ENCODE measurements at places on chromosomes 6 and 20.

- DNase-seq: no peak
Observed at GRCh38 chr20:57801581-57801980, 91.8 kb upstream of the PMEPA1 start.

DNA sequence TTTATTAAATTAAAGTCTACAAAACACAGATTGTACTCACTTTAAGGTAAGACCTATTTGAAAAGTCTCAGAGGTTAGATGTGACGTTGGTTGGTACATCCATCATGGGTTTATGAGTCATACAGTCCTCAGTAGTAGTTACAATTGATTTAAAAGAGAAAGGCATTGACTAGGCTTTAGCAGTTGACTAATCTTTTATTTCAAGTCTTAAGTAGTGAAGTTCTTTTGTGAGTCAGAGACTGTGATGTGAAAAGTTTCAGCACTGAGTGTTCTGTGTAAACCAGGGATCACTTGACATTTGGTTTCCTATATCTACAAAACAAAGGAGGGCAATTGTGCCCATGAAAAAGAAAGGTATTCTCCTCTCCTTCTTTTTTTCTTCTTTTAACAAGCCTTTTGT lies 221.3 kb downstream of the GRIK2 start:
- DNase-seq: no peak

DNA sequence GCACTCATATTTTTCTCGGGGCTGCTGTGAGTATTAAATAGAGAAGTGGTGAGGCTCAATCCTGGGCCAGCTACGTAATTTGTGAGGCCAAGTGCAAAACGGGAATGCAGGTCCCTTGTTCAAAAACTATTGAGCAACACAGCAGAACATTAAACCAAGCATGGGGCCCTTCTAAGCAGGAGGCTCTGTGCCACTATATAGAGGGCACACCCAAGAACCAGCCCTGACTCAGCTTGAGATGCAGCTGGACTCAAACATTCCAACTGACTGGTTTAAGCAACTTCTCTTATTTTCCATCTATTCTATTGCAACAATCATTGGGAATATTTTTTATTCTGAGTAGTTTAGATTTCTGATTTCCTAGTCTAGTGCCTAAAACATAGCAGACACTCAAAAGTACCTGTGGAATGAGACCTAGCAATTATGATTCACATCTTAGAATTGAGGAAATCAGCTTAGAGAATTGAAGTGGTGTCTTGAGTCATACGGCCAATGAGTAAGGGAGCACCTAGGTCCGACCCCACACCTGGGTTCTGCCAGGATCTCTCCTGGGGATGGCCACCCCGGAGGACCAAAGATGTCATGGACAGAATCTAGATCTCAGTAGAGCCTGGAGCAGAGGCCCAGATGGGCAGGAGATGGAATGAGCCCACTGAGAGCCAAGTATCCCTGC lies 1.3 kb downstream of the SIRPB2 start:
- DNase-seq: no peak

- no peak for DNase-seq
Observed at GRCh38 chr20:48807051-48807450, 20.7 kb downstream of the PREX1 start.

GRCh38 chr6:70725817-70726415 lies 58.2 kb downstream of the SMAP1 start:
- no peak for DNase-seq

- DNase-seq: no peak
Observed at GRCh38 chr6:90336388-90336947, 39.8 kb upstream of the BACH2 start.

DNA sequence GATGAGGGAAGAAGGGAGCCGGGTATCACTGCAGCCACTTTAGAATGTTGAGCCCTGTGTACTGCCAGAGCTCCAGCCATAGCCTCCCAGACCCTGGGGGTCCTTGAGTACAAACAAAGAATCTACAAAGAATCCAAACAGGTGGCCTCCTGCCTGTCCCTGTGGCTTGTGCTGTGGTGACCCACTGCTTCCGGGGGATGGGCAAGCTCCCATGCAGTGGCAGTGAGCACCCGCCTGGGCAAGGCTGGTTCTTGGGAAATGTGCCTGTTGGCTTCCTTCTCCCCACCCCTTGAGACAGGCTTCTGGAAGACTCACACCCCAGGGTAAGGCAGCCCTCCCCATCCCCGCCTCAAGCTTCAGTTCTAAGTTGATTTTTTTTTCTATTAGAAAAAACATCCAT lies 13.9 kb downstream of the SIRPA start:
- no peak for DNase-seq

GRCh38 chr6:115986026-115986425 lies 74.7 kb downstream of the FRK start:
- no peak for DNase-seq

GRCh38 chr20:53399592-53400335 lies 193.9 kb downstream of the ZNF217 start:
- no peak for DNase-seq

- DNase-seq: no peak
Observed at GRCh38 chr6:99711925-99712324, 105.3 kb downstream of the PRDM13 start.

GRCh38 chr20:53613748-53614147 lies 20.1 kb upstream of the ZNF217 start:
- no peak for DNase-seq

- no peak for DNase-seq
Observed at GRCh38 chr6:10112871-10113549, 301.9 kb downstream of the TFAP2A start.

DNA sequence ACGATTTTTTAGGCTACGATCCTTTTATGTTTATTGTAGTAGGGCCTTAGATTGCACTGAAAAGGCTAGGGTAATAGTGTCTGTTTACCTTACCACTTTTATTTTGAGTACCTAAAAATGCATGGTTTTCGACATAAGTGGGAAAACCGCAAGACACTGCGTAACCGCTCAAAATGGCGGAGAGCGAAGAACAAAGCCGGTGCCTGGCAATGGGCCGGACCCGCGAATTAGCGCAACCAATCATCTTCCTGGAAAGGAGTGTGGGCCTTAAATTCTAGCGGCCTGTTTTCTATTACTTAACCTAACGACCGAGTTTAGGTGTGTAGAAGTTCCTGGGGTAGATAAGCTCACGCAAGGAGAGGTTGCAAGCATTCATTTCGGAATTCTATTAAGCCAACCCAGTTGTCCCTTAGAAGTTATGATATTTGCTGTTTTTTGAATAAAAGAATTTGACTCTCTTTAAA lies 118.0 kb downstream of the HFE start:
- DNase-seq: no peak

All from glomerular endothelial cell (primary cell).